ENCODE measurements at places on chromosomes 1 and 21.

DNA sequence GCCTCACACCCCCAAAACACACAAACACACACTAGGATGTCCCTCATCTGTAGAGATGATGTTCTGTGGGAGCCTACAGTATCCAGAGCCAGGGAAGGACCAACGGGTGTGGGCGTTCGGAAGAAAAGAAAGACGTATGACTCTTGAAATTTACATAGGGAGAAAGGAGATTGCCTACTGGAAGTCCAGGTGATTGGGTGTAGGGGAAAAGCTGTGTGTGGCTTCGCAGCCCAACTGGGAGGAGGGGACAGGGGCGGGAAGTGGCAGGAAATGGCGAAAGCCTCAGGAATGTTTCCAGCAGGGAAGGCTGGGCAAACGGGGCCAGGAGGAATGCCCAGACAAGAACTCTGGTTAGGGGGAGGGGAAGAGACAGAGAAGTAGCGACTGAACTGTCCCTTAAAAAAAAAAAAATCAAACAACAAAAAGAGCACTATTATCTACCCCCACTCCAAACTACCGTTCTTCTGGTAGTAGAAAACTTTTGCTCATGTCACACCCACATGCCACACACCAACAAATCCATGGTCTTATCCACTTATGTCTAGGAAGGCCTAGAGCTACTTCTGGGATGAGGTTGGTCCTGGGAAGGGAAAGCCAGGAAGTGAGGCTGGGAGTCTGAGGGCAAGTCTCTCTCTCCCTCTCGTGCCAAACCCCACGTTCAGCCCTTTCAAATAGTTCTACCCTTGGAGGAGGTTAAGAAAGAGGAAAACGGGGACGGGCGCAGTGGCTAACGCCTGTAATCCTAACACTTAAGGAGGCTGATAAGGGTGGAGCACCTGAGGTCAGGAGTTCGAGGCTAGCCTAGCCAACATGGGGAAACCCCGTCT lies 1.8 kb upstream of the CKS1B start:
- peak; percentile 74 for DNase-seq

- DNase-seq = peak; percentile 95
Observed at GRCh38 chr1:32413507-32414185, 19.4 kb upstream of the BSDC1 start.

DNA sequence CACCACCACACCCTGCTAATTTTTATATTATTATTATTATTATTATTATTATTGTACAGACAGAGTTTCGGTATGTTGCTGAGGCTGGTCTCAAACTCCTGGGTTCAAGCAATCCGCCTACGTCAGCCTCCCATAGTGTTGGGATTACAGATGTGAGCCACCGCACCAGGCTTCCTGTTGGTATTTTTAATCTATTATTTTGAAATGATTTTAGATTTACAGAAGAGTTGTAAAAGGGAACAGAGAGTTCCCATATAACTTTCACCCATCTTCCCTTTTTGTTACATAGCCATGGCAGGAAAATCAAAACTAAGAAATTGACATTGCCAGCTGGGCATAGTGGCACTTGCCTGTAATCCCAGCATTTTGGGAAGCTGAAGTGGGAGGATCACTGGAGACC lies 42.9 kb upstream of the CITED4 start:
- no peak for DNase-seq

DNA sequence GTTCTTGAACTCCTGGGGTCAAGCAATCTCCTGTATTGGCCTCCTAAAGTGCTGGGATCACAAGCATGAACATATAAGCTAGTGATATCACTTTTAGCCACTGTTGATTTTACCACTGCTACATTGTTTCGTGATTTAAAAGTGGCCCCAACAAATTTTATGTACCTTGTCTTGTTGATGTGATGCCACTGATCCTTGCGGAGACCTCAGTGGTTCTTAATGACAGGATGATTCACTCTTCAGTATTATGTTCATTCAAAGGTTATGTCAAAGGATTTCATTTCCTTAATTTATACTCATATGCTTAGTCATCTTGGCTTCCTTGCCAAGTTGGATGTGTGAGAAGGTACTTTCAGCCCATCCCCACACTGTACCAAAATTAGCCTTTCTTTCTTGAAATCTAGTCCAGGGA lies 12.1 kb downstream of the PRKACB start:
- no peak for DNase-seq

DNA sequence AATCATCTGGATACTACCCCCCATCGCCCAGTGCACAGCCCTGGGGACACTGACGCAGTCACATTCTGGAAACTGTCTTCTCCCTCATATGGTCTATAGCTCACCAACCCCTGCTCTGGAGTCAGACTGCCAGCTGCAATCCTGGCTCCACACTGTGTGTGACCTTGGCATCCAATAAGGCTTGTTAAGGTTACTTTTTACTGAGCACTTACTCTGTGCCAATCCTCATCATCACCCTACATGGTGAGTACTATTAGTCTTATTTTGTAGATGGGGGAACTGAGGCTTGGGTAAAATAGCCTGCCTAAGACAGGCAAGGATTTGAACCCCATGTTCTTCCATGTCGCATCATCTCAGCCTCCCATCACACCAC lies 34.9 kb downstream of the AHDC1 start:
- DNase-seq = no peak

DNA sequence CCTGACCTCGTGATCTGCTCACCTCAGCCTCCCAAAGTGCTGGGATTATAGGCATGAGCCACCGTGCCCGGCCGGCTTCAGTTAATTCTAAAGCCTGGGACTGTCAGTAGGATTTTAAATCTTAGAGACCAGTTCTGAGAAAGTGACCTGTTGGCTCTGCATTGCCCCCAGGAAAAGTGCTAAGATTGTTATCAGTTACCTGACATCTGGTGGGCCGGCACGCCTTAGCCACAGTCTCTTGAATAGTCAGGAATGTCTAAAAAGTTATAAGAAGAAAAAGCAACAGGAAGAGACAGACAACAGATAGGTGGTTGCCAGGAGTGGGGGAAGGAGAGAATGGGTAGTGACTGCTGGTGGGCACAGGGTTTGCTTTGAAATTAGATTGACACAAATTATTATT lies 35.1 kb downstream of the RABGAP1L start:
- no peak for DNase-seq

- DNase-seq = no peak
Observed at GRCh38 chr1:204756811-204757210, 71.3 kb upstream of the LRRN2 start.

- DNase-seq = peak; percentile 5
Observed at GRCh38 chr1:199551967-199552565, 475.4 kb upstream of the NR5A2 start.

GRCh38 chr1:155073377-155074242 lies 5.0 kb upstream of the EFNA3 start:
- no peak for DNase-seq

DNA sequence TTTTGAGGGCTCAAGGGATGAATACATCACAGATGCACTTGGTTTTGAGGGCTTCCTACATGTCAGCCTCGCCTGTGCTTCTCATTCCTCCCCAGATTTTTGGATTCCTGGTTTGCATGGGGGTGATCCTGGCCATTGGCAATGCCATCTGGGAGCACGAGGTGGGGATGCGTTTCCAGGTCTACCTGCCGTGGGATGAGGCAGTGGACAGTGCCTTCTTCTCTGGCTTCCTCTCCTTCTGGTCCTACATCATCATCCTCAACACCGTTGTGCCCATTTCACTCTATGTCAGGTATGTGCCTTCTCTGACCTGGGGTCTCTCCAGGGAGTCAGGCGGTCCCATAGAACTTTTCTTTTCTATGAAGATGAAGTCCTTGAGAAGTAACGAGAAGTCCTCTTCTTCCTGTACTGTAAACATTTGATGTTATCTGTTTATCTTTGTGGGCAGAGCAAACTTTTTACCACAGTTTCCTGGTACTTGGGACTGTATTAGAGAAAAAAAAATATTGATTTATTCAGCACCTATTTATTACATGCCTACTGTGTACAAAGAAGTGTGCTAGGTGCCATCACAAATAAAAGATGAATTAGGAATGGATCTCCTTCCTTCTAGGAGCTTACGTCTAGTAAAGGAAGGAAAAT lies 12.0 kb downstream of the ATP8B2 start:
- DNase-seq = no peak

DNA sequence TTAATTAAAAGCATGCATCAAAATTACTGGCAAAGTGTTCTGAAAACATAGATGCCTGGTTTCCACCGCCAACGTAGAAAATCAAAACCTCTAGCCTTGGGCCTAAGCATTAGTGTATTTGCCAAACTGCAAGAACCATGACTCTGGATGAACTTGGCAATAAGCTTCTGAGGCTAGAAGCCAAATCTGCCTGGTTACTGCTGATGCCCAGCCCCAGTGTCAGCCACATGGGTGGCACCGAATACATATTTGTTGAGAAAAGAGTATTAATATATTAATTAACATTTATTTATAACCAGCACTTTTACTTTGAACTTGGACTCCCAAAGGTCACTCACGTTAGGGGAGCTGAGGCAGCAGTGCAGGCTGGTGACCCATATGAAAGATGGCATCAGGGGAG lies 140.6 kb upstream of the HMGB4 start:
- DNase-seq = no peak

- DNase-seq = no peak
Observed at GRCh38 chr1:109111386-109112055, 2.4 kb upstream of the ELAPOR1 start.

DNA sequence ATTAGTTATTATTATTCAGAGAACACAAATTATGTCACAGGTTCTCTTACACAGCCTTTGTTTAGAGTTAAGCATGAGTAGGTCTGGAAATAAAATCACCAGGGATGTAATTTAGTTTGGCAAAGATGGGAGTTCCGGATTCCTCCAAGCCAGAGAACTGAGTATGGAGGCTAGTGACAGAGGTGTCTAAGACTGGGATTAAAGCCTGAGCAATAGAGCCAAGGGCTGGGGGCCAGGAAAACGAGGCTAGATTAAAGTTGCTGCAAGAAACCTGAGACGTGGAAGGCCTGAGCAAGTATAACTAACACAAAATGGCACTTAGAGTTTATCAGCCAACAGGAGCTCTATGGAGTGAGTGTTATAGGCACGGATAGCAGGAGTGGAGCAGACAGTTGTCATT lies 381.6 kb downstream of the SRGAP2C start:
- no peak for DNase-seq

DNA sequence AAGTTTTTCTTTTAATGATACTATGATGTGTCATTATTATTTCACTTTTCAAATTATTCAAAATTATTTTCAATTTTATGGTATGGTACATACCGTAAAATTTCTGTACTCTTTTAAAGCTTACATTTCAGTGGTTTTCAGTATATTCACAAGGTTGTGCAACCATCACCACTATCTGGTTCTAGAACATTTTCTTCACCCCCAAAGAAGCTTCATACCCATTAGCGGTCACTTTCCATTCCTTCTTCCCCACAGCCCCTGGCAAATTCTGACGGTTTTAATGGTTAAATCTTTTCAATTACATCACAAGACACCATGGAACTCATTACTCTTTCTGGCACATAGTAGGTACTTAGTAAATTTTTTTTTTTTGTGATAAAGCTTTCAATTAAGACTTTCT lies 22.8 kb upstream of the ATP5PO start:
- no peak for DNase-seq

- DNase-seq = no peak
Observed at GRCh38 chr1:149844101-149844500, 55.3 kb upstream of the BOLA1 start.

- DNase-seq = no peak
Observed at GRCh38 chr21:44871576-44872269, 1.8 kb downstream of the PTTG1IP start.

GRCh38 chr1:158334526-158335212 lies 3.3 kb upstream of the CD1B start:
- no peak for DNase-seq

DNA sequence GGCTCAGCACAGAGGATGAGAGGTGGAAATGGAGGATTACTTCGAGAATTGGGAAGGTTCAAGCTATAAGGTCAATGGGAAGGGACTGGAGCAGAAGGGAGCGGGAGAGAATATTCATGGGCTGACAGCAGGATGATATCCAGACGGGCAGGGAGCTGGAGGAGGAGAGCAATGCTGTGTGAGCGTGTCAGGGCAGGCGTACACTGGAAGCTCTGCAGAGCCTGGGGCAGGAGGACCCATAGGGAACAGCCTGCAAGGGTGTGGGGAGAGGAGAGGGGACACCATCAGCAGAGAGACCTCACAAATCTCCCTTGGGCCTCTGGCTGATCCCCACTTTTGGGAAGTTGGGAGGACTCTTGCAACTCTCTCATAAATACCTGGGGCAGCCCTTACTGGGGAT lies 13.7 kb downstream of the CSF1 start:
- DNase-seq = no peak

DNA sequence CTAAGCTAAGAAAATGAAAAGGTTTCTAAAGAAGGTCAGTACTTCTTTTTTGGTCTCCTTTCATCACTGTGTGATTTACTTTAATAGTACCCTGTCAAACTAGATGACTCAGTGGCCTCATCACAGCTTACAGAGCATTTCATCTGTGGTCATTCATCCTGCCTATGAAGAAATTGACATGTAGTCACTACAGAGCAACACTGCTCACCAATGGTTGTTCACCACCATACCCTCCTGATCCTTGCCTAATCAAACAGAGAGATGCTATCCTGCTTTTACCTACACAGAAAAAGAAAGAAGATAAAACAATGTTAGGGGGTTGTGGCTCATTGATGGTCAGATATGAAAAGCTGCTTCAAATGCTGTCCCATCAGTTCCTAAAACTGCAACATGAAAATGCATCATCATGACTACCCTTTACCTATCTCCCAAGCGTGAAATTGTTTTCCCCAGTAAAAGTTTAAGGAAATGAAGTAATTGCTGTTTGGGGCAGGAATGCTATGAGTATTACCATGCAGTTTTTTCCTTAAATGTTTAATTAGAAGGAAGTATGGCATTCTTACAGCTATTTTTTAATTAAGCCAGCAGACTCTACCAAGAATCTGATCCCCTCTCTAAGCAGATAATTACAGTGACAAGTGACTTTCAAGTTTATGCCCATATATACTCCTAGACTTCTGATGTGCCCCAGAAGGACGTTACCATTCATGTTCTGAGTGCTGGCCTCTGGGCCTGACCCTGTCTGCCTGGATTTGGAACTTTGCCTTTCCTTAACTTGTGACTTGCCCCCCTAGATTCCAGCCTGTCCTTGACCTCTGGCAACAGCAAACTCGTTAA lies 46.1 kb upstream of the FBXO28 start:
- no peak for DNase-seq

- DNase-seq = peak; percentile 94
Observed at GRCh38 chr1:153985941-153986761, at the start of gene RAB13. TSS of gene RAB13 (minus strand) at chr1:153986339. CDS start at chr1:153986236, 103 bp downstream.

DNA sequence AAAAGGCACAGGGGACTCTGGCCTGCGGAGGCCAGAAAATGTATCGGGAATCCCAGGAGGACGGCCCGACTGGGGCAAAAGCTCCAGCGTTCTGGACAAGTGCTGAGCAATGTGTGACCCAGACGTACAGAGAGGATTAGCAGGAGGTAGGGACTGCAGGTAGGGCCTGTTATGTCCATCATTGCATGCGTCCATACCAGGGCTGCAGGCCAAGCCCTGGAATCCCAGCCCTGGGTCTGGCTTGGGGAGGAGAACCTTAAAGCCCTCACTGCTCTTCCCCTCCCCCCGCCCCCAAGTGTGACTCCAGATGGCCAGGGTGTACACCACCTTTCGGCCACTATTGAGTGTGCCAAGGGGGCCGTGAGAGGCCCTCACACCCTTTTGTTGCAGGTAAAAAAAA lies 2.0 kb downstream of the RNF207 start:
- DNase-seq = no peak

Data from SHP77 (cell line).